WERI-Rb-1 (cell line): ENCODE measurements at places on chromosomes 5 and 9.

DNA sequence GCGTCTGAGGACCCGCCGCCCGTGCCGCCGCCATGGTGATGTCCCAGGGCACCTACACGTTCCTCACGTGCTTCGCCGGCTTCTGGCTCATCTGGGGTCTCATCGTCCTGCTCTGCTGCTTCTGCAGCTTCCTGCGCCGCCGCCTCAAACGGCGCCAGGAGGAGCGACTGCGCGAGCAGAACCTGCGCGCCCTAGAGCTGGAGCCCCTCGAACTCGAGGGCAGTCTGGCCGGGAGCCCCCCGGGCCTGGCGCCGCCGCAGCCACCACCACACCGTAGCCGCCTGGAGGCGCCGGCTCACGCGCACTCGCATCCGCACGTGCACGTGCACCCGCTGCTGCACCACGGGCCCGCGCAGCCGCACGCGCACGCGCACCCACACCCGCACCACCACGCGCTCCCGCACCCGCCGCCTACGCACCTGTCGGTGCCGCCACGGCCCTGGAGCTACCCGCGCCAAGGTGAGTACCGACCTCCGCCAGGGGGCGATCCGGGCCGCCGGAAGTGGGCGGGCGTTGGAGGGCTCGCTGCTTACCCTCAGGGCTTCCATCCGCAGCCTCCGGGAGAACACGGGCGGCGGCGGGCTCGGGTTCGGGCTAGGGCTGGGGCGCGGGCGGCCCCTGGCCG, 8.5 kb downstream of the PRR7 start:
- peak; percentile 81 for DNase-seq

DNA sequence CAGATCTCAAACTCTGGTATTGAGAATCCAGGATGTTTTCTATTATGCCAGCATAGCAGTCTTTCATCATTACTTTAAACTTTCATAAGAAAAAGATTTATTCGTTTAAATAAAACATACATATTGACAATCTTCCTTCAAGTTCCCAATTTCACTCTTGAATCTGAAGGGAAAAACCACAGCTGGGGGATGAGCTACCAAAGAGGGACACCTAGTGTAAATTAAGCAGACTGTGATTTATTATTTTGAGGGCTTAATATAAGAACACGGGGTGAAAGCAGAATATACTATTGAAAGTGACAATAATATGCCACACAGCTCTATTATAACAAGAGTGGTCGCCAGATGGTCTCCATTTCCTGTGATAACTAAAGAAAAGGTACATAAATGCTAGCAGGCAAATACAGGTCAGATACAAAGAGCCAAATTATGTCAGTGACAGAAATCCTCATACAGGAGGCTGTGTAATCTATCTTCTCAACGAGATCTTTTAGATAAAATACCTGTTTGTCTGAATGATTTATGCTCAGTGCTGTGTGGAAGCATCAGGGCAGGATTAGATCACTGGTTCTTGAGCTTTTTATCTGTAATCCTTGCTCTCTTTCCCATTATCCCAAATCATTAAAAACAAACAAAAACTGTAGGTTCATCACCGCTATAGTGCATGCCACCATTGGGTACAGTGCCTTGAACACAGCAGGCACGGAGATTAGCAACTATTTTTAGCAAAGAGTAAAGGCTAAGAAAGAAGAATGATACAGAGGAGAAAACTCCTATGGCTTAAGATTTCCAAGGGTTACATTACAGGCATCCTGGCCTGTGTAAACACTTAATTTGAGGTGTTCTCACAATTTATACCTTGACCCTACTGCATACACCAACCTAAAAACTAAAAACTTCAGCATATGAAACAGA, 116.6 kb downstream of the DROSHA start:
- peak; percentile 35 for DNase-seq

GRCh38 chr5:94551858-94552257, 66.5 kb downstream of the KIAA0825 start:
- no peak for DNase-seq

GRCh38 chr5:126718236-126718868, 58.6 kb upstream of the LMNB1 start:
- DNase-seq: no peak

- DNase-seq: no peak
Observed at GRCh38 chr5:33738097-33738496, 153.7 kb downstream of the ADAMTS12 start.

DNA sequence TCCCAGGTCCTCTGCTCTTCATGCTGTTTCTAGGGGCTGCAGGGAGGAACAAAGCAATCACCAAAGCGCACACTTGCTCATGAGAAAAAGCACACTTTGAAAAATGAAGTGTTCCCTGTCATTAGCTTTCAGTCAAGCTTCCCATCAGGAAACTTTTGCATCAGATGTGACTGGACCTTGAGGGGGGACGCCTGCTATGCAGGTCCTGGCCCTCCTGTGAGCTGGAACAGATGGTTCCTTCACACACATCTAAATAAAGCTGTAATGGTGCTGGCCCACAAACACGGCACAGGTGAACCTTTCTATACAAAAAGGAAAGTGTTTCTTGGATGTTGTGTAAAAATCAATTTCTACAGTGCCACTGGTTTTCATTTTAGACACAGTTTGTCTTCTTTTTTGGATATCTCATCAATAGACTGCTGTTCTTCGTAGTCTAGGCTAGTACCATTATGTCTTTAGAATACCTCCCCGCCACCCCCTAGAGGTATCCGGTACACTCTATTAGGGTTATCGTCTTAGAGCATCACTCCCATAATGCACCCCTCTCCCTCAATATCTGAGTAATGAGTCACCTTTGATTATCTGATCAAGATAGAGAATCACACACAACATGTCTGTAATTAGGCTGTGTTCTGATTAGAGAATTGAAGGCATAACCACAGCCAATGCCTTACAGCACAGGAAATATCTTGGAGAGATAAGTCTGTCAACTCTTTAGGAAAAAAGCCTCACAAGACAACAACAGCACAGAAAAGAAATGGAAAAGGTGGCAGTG, 266.3 kb downstream of the TLR4 start:
- DNase-seq: no peak

DNA sequence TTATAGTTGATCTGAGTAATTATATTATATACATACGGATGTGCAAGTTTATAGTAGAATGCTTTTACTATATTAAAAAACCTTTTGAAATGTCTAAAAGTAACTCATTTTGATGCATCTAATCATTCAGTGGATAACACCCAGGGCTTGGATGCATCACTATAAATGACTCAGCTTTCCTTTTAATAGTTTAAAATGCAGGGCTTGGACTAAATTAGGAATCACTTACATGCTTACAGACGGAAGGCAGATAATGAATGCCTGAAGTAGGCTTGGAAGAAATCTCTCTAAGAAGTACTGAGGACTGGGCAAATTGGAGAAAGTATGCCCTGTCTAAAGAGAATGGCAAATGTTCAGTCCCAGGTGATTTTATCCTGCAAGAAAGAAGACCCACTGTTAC, 362.5 kb upstream of the CCNH start:
- DNase-seq: no peak

DNA sequence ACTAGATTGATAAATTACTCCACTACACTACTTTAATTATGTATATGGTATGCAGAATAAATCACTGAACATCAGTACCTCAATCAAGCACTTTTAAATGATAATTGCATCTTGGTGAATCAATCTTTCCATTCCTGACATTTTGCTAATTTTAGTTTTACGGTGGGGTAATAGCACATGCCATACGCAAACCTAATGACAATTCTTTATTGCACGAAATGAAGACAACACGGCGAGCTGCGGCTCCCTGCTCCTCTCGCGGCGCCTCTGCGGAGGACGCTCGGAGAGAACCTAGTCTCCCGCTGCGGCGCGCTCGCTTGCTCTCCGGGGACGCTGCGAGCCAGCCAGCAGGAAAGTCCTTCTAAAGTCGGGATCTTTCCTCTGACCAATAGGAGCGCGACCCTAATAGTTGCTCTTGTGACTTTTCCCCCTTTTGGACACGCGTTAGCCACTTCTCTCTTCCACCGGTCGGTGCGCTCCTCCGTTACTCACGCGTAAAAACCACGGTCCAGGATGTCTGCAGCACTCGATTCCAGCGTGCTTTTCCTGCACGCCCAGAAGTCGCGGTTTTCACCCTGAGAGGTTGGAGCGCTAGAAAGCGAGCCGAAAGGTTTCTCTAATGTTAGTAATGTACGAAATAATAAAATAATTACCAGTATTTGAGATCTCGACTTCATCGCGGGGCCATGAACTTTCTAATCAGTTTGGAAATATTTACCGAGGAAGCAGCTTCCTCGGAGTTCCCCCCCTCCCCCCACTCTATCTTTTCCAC, 1.0 kb upstream of the MEF2C start:
- DNase-seq: peak; percentile 38

- DNase-seq: no peak
Observed at GRCh38 chr5:55720188-55720703, 8.1 kb upstream of the SLC38A9 start.

DNA sequence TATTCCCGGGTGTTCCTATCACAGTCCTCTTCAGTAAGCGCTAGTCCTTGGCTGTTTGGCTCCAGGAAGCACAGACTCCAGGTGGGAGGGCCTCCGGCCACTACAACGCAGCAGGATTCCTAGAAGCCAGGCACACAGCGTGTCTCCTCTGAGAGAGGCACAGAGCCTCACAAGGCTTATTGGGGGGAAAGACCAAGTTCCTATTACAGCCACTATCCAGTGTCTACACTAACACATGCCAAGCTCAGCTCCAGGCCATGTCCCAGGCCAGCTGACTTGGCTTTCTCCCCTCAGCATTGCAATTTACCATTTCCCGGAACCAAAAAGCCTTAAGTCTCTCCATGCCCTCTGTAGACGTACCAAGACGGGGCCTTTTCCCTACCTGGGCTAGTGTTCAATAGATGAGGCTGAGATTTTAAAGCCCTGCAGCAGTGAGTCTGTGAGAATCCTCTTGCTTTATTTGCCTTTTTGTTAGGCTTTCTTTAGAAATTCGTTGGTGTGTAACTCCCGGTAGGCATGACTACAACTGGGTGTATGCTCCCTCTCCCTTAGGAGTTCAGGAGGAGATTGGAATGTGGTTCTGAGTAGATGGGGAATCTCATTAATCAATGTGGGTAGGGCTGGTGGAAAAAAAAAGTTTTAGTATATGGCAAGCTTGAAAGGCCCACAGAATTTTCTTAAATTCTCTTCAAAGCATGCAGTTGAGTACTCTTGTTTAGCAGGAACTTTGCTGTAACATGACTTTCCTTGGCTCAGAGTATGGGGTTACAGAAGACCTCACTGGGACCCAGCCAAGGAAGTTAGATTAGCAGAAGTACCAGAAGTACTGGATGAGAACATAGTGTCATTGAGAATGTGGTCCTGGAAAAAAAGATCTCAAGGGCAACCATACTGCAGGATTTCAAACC, 84.3 kb upstream of the SLC1A3 start:
- DNase-seq: no peak

DNA sequence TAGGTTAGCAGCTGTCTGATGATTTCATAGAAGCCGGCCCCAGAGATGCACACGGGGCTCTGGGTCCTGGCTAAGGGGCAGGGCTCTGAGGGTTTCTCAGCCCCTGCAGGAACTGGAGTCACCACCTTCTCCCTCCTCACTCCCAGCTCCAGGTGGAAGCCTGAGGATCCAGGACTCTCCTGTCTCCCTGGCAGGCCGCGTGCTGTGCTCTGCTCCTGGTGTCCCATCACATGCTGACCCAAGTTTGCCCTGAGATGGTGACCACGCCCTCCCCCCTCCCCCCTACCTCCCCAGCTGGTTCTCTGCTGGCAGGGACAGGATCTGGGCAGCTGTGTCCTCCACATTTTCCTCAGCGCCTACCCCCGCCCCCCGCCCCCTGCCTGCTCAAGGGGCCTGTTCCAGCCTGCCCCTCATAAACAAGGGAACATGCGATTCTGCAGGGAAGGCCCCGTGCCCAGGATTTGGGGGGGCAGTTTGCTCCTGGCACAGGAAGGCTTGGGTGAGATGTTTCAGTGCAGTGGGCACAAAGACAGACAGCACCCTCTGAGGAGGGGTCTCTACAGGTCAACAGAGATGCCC, 87.4 kb downstream of the PSD2 start:
- peak; percentile 21 for DNase-seq

GRCh38 chr5:142659405-142659804, 26.5 kb downstream of the FGF1 start:
- DNase-seq: no peak

GRCh38 chr5:53029608-53030007, 40.5 kb downstream of the ITGA2 start:
- no peak for DNase-seq

DNA sequence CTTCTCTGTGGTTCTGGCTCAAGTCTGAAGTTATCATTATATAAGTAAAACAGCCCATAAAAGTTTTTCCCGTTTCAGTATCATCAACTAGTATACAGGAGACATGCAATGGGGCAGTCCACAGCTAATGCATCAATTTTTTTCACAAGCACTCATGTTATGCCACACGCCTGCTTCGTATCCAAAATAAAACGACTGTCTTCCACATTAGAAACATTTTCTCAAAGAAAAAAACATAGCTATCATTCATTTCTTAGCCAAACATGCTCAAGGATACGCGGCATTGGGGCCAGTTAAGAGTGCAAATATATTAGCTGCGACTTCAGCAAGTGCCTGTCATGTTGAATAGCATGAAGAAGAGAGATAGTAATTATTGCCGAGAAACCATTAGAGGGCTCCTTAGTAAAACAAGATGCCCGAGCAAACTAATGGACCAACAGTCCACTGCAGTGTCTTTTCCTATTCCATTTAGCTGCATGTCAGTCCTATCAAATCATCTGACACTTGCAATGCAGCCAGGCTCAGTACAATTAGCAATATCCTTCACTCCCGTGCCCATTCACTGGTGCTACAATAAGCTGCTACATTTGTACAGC, 68.5 kb downstream of the BNC2 start:
- no peak for DNase-seq

DNA sequence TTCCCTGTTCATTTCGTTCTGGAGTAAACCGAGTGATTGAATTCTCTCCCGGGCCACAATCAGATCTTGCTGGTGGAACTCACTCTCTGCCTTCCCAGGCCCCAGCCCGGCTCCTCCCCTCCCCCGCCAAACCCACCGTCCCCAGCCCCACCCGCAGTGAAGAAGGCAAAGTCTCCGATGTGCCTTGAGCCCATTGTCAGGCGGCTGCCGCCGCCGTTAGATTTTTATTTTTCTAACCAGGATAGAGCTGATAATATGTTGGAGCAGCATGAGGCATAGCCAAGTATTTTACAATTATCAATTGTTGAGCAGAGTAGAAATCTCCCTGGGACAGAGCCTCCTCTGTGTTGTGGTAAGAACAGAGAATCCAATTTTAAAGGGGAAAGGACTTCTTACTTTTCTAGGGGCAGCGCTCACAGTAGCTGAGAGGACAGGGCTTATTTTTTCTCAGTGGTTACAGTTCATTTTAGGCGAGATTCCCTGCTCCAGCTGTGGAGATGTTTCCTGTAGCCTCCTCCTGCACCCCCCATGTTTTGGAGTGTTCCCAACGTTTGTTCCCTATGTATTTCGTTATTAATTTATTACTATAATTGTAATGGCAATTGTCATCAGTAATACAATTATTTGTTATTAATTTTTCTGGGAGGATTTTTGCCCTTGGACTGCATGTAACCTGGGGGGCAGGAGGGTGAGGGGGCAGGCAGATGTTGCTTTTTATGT, 1.3 kb downstream of the PSAT1 start:
- no peak for DNase-seq
